ENCODE measurements at places on chromosomes 13 and 19.

- DNase-seq, result no peak
Measured at GRCh38 chr13:110298505-110299282, 8.3 kb downstream of the COL4A1 start.

DNA sequence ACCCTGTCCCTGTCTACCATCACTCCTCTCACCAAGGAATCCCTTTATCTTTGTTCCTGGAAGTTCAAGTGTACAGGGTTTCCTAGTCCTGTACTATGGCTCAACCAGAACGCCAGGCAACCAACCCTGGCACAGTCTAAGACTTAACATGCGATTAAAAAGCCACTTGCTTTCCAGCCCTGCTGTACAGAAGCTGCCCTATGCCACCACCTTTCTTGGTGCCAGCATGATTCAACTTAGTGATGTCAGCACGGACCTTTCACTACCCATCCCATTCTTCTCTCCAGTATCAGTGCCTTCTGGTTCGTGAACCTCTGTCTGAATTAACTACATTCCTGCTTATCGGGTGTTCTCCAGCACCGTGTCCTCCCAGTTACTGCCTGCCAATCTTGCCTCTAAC is 151.1 kb downstream of the KLF12 start:
- DNase-seq, result no peak

DNA sequence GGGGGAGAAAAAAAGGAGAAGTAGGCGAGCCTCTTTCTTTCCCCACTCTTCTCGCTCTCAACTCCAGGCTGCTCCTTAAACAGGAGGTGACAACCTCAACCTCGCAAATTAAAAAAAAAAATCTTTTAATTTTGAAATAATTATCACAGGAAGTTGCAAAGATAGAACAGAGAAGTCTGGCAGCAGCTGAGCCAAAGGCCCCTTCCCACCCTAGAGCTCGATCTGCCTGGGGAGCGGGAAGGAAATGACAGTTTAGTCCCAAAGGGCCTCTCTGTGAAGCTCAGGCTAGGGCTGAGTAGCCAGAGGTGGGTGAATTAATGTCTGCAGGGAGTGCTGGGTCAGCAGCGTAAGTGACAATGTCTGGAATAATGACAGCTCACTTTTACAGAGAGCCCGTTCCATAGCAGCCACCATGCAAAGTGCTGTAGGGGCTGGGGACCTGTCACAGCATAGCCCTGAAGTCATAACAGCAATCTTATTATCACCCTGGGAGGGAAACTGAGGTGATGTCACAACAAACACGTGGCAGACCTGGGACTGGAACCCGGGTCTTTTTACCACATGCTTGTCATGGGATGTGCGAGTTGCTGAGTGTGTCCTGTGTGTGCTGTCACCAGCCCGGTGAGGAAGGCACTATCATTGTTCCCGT is 8.8 kb upstream of the CD22 start:
- DNase-seq, result no peak

GRCh38 chr13:79937311-79937710 is 403.6 kb downstream of the SPRY2 start:
- DNase-seq, result no peak

DNA sequence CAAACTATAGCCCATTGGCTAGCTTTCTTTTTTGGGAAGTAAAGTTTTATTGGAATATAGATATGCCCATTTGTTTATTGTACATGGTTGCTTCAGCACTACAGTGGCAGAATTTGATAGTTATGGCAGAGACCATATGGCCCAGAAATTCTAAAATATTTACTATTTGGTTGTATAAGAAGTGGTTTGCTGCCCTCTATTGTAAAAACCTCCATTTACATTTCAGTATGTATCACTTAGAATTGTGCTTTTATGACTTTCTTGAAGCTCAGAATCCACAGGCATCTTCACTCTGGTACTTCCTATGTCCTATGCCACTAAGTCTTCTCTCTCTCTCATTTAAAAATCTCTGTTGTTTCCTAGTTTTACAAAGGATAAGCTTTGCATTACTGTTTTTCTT is 37.7 kb downstream of the DLEU7 start:
- no peak for DNase-seq

DNA sequence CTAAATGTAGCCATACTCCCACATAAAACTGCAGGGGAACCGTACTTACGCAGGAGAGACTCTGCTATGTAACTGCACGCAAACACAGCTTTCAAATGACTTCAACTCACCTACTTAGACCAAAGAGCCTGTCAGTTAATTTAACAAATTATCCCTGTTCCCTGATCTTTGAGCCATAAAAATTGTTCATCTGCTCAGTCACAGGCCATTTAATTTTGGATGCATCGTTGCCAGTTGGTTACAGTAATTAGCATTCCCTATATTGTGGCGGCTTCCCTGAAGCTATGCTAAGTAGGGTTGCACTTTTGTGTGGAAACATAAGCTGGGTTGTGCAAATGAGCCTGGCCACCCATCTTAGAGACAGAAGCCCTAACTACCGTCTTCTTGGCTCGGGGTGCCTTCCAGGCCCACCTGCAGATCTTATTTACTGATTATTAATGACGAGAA is 21.2 kb upstream of the OBI1 start:
- no peak for DNase-seq

DNA sequence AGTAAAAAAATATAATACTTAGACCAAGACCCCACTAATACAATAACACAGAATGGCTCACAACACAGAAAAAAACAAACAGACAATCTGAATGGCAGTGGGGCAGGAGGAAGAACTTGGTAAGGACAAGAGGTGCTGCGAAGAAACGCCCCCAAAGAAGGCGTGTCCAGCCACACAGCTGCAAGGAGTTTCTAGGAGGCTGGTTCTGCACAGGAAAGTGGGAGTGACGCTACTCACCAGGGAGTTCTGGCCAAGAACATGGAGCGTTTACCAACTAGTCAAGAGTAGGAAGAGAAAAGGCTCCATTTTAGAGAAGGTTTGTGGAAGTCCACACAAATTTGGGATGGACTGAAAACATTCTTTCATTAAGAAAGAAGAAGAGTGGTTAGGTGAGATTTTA is 95.3 kb upstream of the SLC15A1 start:
- no peak for DNase-seq

DNA sequence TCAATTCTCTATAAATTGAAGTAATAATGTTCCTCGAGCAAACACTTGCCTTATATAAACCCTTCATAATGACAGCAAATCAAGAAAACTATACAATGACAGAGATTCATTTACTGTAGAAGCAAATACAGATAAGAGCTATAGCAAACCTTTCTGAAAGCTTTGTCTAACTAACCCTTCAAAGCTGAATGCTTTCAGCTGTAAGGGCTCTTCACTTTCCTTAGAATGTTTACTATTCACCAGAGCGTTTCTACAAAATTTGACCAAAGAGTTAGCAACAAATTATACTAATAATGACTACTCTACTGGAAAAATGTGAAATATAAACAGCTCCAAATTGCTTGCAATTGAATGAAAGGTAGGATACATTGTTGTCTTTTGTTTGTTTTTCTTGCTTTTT is 218.1 kb downstream of the SLITRK5 start:
- no peak for DNase-seq

- DNase-seq, result no peak
Measured at GRCh38 chr13:110562036-110562597, 595 bp upstream of the RAB20 start.

DNA sequence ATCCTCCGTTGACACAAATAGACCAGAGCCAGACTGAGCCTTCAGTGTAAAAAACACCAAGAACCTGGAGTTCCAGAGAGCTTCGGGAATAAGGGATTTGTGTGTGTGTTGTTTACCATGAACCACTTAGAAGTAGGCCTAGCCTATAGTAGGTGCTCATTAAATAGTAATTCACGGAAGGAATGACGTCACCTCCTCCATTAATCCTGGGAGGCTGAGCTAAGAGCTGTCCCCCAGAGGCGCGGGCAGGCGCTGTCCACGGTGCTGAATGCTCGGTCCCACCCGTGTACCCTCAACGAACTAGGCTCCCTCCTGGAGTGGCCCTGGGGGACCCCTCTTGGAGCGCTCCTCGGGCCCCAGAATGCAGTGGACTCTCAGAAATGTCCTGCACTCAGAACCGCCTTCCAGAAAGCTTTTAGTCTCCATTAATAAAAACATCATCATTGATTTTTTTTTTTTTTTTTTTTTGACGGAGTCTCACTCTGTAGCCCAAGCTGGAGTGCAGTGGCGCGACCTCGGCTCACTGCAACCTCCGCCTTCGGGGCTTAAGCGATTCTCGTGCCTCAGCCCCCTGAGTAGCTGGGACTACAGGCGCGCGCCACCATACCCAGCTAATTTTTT is 6.5 kb downstream of the UNC13A start:
- peak; percentile 34 for DNase-seq

DNA sequence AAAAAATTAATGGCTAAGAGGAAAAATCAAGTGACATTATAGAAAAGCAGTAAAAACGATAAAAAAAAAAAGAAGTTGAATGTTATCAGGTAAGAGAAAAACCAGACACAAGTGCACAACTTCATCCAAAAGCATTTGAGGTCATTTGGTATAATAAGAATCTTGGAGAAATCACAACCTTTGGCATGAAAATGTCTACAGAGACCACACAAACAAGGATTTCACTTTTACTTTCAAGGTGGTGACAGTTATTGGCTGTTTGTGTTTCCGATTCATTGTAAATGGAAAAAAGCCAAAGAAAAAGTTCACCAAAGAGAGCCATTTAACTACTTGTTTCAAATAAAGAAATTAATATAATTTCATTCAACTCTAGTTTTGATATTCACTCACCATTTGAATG is 1193.5 kb downstream of the PCDH9 start:
- DNase-seq, result no peak

- no peak for DNase-seq
Measured at GRCh38 chr19:23099966-23100365, 16.9 kb upstream of the ZNF730 start.

GRCh38 chr19:15265214-15265849 is 33.1 kb upstream of the EPHX3 start:
- DNase-seq, result no peak

GRCh38 chr13:50882816-50883435 is 26.7 kb upstream of the RNASEH2B start:
- no peak for DNase-seq

GRCh38 chr19:49682274-49682673 is 5.2 kb downstream of the PRMT1 start:
- DNase-seq, result no peak

- no peak for DNase-seq
Measured at GRCh38 chr19:30092721-30093569, 150.9 kb downstream of the URI1 start.

DNA sequence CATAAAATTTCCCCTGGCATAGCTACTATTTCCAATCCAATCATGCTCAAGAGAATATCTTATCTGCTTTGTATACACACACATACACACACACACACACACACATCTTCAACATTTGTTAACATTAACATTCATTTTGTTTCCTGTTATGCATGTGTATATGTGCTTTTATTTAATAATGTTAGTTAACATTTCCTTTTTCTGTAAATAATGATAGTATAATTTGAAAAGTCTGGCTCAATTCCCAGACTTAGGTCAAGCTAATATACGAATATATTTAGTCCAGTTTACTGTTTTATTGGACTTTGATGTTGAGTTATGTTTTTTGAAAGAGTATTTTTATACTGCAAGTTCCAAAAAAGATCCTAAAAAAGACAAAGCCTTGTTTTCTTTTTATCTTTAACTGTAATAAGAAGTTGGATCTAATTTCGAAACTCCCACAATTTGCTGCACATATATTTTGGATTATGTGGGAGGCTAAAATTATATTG is 1072.4 kb downstream of the EFNB2 start:
- DNase-seq, result no peak

DNA sequence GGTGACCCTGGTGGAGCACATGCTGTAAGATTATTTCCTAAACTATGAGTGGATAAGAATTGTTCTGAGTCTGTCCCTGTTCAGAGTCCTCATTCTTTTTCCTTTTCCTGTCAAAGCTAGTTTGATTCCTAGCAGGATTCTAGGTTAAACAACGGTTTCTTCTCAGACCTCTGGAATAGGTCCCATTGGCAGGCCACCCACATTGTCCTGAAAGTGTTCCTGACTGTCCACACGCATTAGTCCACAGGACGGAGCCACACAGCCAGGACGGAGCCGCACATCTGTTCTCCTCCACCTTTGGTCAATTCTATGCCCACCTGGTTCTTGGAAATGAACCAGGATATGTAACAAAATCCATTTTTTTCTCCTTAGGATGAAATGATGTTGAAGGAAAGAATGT is 46.1 kb downstream of the ANKRD10 start:
- DNase-seq, result no peak

Data from activated naive CD4-positive, alpha-beta T cell treated with anti-CD3 and anti-CD28 coated beads, Interleukin-2, amount 50 U/mL, for 16 hours (primary cell).